ENCODE measurements at places on chromosomes 13 and 19.

GRCh38 chr13:72043366-72043765 lies 176.4 kb upstream of the DACH1 start:
- DNase-seq: no peak

GRCh38 chr19:35710784-35711723 lies 6.7 kb downstream of the ZBTB32 start:
- no peak for DNase-seq

GRCh38 chr19:7264858-7265257 lies 29.4 kb downstream of the INSR start:
- DNase-seq: no peak

DNA sequence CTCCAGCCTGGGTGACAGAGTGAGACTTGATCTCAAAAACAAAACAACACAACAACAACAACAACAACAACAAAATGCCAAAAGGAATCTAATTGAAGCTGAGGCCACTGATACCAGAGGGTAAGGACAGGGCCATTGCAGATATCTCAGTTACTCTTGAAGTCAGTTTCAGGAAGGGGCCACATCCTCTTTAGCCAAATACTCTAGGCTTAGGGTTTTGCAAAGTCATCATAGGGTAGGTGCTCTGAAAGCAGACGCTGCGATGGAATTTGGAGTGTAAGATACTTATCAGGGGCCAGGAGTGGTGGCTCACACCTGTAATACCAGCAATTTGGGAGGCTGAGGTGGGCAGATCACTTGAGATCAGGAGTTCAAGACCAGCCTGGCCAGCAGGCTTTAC lies 46.6 kb upstream of the UBAC2 start:
- no peak for DNase-seq

- no peak for DNase-seq
Observed at GRCh38 chr19:50430888-50431342, 1.8 kb upstream of the MYBPC2 start.

- DNase-seq: no peak
Observed at GRCh38 chr13:29073755-29074154, 253.6 kb downstream of the MTUS2 start.

DNA sequence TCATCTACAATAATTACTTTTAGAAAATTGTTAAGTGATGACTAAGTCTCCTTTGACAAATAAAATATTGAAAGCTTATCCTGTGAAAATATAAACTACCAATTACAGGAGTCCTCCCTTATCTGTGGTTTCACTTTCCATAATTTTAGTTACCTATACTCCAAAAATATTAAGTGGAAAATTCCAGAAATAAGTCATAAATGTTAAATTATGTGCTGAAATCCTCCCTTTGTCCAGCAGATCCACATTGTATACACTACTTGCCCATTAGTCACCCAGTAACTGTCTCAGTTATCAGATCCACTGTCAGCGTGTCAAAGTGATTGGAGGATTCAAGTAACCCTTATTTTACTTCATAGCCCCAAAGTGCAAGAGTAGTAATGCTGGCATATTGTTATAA lies 98.1 kb downstream of the SERP2 start:
- peak; percentile 10 for DNase-seq

DNA sequence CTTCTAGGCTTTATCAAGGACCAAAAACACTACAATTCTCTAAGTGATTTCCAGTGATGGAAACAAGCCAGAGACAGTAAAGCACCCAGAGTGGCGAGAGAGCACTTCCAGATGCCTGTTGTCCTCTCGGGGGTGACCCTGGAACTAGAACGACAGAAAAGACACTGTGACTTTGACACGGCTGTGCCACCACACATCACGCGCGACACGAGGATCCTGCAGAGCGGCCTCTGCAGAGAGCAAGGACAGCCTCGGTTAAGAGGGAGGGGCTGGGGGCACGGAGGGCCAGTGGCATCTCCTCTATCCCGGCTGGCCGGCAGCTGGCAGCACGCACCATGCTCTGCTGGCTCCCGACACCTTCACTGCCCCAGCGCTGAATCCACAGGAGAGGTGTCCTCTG lies 42.3 kb downstream of the SUGP2 start:
- DNase-seq: no peak

DNA sequence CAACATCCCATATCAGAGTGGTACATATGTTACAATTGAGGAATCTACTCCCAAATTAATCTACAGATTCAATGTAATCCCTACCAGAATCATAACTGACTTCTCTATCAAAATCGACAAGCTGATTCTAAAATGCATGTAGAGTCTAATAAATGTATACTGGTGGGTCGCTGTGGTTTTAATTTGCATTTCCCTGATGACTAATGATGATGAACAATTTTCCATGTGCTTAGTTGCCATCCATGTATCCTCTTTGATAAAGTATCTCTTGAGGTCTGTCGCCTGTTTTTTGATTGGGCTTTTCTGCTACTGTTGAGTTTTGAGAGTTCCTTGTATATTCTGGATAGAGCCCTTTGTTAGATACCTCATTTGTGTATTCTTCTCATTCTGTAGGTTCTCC lies 43.8 kb downstream of the KLF12 start:
- no peak for DNase-seq
